ENCODE measurements at places on chromosomes 7 and 10.

DNA sequence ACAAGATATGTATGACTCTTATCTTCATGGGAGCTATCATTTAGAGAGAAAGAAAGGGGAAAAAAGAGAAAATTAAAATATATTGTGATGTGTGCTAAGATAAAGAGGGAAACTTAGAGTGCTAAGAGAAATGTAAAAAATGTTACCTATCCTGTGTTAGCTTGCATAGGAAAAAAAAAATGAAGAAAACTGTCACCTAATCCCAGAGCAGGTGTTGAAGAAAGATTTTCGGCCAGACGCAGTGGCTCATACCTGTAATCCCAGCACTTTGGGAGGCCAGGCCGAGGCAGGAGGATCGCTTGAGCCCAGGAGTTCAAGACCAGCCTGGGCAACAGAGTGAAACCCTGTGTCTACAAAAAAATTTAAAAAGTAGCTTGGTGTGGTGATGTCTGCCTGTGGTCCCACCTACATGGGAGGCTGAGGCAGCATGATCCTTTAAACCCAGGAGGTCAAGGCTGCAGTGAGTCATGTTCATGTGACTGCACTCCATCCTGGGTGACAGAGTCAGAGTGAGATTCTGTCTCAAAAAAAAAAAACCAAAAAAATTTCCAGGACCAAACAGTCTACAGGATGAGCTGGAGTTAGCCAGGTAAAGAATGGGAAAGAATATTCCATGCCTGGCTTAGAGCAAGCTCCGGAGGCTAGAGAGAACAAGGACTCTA, 2.4 kb upstream of the MKLN1 start:
- DNase-seq, result peak; percentile 9

DNA sequence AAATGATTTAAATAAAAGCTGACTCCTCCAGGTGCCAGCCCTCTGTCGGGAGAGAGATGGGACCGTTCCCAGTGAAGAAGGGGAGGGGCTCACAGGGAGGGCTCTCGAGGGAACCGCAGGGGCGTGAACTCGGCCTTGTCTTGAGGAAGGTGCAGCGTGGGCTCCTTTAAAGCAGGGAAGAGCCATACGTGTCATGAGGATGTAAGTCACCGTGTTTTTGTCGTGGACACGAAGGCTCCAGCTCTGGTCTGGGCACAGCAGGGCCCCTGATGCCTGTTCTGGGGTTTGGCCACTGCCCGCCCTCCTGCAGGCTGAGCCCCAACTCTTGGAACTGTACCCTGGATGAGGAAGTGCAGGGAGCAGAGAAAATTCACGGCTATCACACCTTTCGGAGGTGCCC, 45.0 kb downstream of the JAKMIP3 start:
- DNase-seq, result no peak

GRCh38 chr10:93224005-93224779, 150.5 kb downstream of the CYP26A1 start:
- no peak for DNase-seq

- no peak for DNase-seq
Observed at GRCh38 chr7:2043316-2044039, 189.3 kb downstream of the MAD1L1 start.

- DNase-seq, result no peak
Observed at GRCh38 chr7:3588341-3588740, 287.3 kb downstream of the SDK1 start.

- DNase-seq, result no peak
Observed at GRCh38 chr10:14787938-14788337, 13.2 kb upstream of the FAM107B start.

DNA sequence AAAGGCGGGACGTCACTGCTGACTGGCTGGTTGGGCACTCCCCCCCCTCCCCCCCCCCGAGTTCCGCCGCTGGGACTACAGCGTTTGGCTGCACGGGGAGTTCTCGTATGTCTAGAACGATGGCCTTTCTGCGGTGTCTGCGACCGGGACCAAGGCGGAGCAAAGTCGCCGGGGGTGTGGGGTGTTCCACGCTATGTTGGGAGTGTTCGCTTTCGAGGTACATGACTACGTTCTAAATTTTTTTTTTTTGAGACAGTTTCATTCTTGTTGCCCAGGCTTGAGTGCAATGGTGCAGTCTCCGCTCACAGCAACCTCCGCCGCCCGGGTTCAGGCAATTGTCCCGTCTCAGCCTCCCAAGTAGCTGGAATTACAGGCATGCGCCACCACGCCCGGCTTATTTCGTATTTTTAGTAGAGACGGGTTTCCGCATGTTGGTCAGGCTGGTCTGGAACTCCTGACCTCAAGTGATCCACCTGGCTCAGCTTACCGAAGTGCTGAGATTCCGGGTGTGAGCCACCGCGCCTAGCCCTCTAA, 573 bp upstream of the IDI1 start:
- no peak for DNase-seq

DNA sequence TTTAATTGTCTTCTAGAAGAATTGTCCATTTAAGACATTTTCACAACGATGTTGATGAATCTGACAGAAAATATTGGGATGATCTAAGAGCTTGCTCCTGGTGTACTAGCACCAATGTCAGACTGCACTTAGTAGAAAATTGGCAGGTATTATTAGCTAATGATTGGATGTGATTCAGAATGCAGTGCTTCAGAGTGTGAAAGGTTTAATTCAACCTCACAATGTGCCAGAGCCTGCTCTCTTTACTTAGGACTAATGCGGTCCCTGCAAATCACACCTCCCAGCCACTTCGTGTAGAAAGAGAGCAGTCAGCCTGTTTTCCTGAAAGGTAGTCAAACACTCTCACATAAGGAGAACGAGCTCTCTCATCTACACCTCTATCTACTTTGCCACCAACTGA, 197.5 kb downstream of the ZNF438 start:
- no peak for DNase-seq

DNA sequence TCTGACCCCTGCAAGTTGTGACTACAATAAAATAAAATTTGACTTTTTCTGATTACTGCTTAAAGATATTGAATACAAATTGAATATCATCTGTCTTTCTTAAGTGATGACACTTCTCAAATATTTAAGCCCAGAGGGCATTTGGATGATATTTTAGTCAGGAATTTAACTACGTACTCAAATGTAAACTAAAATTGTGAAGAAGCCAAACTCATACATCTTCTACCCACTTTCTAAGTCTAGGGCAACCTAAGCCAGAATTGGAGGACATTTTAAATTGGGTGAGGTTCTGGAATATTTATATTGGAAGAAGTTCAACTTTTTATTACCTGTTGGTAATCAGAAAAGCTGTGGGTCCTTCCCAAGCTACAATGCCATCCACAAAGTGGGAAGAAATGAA, 149.1 kb upstream of the WDR11 start:
- DNase-seq, result no peak

- DNase-seq, result no peak
Observed at GRCh38 chr7:38066391-38066790, 111.7 kb upstream of the STARD3NL start.

GRCh38 chr10:60237977-60238758, 151.5 kb downstream of the ANK3 start:
- no peak for DNase-seq

DNA sequence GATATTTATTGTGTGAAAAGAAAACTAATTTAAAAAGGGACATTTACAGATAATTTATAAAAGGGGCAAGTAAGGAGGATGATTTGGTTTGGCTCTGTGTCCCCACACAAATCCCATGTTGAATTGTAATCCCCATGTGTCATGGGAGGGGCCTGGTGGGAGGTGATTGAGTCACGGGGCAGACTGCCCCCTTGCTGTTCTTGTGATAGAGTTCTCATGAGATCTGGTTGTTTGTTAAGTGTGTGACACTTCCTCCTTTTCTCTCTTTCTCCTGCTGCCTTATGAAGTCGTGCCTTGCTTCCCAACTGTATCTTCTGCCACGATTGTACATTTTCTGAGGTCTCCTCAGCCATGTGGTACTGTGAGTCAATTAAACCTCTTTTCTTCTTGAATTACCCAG, 171.0 kb upstream of the SEMA3E start:
- no peak for DNase-seq

DNA sequence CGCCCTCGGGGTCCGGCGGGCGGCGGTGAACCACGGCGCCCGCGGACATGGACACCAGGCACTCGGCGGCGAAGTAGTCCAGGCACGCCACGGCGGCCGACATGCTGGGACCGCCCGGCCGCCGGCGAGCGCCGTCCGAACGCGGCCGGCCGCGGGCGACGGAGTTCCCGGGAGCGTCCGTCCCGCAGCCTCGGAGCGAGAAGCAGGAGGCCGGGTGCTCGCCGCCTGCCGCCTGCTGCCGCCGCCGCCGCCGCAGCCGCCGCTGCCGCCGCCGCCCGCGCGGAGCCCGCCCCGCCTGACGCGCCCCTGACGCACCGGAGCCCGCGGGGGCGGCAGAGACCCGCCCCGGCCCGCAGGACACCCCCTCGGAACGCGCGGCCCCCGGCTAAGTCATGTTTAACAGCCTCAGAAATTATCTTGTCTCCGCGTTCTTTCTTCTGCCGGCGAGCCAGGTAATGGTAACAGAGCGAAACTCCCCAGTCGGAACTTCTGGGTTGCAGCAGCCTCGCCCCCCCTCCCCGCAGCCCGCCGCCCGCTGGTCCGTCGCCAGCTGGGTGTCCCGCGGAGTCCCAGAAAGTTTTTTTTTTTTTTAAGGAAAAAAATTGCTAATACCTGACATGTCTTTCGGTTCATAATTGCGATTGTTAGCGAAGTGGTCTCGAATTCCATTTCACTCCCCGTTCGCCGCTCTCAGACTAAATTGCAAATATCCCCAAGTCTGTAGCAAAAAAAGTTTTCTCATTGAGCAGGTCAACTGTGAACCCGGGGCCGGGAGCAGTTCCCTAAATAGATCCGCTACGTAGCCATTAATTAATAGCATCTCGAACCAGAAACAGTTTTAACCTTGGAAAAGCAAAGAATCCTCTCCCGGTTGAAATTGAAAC, at the start of gene KLF14:
Gene KLF14 (minus strand): TSS at position 277 of the 884 bp plus-strand sequence. CDS start 174 bp downstream, at position 103.
- peak; percentile 26 for DNase-seq

DNA sequence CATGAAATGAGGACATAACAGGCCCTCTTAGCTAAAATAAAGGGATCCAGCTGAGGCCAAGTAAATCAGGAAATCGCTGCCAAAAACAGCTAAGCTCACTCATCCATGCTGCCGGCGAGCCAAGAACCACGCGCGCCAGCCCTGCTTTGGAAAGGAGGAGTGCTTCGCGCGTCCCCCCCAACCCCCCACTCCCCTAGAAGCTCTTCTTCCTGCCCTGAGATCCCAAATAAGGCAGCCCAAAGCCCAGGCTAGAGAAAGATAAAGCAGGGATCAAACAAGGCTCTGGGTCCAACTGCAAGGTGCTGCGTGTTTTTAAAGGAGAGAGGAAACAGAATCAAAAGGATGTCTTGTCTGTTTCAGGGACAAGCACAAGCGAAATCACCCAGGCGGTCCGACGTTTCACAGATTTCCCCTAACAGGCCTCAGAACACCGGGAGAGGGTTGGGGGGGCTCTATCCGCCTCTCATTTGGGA, 168.3 kb upstream of the AUTS2 start:
- DNase-seq, result no peak

GRCh38 chr7:36001546-36001945, 151.5 kb upstream of the EEPD1 start:
- no peak for DNase-seq

- no peak for DNase-seq
Observed at GRCh38 chr7:71526106-71526505, 394.2 kb downstream of the GALNT17 start.

- no peak for DNase-seq
Observed at GRCh38 chr10:3691482-3691881, 93.5 kb downstream of the KLF6 start.

- no peak for DNase-seq
Observed at GRCh38 chr10:133537546-133538545, 10.7 kb downstream of the CYP2E1 start.

GRCh38 chr10:93236393-93237040, 162.8 kb downstream of the CYP26A1 start:
- DNase-seq, result no peak

DNA sequence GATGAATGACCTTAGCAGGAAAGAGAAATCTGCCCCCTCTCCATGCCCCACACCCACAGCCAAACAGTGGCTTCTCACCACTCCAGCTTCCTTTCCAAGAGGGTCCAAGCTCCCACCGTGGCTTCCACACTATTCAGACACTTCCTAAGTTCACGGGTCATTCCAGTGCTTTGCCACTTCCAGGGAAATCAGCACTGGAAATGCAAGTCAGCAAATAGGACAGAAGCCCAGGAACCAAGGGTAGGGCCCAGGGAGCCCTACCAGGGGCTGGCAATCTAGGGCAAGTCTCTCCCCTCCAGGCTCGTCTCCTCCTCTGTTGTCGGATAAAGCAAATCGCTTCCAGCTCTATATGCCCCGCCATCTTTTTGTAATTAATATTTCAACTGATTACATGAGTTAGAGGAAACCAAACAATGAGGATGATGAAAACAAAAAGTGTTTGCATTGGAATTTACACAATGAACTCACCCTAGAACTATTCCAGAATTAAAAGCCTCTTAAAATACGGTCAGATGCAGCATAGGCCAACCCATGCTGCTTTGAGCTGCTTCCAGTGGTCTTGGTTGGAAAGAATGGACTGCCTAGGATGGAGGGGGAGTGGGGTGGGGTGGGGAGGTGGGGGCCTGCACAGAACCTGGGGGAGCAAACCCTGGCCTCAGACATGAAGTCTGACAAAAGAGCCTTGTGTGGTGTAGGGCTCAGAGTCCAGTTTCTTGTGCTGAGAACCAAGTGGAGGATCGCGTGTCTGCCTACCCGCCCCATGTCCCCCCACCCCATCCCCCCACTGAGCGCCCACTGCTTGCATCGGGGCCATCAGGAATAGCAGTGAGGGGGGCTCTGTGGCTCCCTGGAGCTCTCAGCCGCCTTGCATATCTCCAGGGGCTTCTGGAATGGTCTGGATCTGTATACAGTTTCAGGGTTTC, 74.6 kb upstream of the CPXM2 start:
- DNase-seq, result no peak

- no peak for DNase-seq
Observed at GRCh38 chr10:65548001-65548400, 1377.8 kb upstream of the LRRTM3 start.

DNA sequence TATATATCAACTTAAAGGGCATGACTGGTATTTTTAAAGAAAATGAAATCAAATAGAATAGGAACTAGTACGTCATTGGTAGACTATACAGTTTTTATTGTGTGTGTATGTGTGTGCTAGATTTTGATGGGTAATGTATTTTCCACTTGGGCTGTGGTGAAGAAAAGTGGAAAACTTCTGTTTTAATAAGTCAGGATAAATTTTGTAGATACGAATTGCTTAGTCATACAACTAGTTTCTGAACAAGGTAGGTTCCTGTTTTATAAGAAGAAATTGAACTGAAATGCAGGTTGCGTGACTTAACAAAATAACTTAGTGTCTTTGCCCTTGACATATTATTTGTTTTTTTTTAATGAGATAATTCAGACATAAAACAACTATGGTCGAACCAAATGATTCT, 24.3 kb downstream of the UBN2 start:
- no peak for DNase-seq
